ENCODE measurements at places on chromosomes 11 and 22.
A peak's percentile ranks its signal among the peaks of the same experiment; 100 is the strongest.

DNA sequence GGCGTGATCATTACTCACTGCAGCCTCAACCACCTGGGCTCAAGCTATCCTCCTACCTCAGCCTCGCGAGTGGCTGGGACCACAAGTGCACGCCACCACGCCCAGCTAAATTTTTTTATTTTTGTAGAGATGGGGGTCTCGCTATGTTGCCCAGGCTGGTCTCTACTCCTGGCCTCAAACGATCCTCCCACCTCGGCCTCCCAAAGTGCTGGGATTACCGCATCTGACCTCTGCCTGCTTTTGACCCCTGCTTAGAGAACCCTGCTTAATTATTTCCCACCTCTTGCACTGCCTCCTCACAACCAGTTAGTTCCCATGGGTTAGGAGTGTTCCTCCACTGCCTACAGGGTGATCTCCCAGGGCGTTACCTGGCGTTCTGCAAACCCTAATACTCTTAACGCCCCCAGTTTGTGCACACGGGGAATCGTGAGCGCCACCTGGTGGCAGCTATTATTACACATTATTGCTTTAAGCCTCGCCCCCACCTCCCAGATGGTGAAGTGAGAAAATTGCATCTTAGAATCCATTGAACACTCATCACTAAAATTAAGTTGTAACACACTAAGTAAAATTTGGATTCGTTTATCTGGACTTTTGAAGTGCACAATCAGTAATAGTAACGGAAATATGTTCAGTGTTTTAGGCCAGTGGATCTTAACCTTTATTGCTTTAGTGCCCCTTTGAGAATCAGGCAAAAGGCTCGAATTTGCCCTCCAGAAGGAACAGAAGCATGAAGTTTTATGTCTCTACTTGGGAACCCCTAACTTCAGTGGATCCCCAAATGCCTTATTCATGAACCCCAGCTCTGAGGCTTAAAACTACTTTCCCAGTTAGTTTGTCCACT lies 61.4 kb upstream of the ASPHD2 start:
- DNase-seq = peak; percentile 35

GRCh38 chr22:27925331-27925730 lies 6.3 kb upstream of the PITPNB start:
- no peak for DNase-seq

DNA sequence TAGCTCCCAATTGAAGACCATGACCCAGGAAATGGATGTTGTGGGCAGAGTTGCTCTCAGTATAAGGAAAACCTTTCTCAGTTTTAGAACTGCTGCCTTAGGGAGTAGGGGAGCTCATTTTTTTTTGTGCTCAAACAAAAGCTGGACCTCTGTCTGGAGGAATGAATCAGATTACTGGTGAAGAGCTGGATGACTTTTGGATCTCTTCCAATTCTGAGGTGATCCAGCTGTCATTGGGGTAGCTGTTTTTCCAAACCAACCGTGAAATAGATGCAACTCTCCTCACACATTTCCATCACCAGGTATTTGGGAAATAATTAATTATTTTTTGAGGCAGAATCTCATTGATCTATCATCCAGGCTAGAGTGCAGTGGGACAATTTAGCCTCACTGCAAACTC lies 251.3 kb upstream of the PLET1 start:
- no peak for DNase-seq

DNA sequence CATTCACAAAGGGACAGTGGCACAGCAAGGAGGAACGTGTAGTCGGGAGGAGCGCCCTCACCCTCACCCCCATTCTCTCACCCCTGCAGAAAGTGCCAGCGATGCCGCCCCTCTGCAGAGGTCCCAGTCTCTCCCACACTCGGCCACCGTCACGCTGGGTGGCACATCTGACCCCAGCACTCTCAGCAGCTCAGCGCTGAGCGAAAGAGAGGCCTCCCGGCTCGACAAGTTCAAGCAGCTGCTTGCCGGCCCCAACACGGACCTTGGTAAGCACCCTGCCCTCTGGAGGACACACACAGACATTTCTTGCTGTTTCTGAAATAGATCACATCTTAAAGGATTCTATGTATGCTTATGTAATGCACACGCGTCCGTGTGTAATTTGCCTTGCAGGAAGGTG lies 34.9 kb downstream of the TBC1D22A start:
- peak; percentile 31 for DNase-seq

GRCh38 chr22:17878941-17879340 lies 104.7 kb upstream of the BID start:
- DNase-seq = no peak

- DNase-seq = no peak
Observed at GRCh38 chr11:119305556-119306372, 11.2 kb downstream of the MCAM start.

DNA sequence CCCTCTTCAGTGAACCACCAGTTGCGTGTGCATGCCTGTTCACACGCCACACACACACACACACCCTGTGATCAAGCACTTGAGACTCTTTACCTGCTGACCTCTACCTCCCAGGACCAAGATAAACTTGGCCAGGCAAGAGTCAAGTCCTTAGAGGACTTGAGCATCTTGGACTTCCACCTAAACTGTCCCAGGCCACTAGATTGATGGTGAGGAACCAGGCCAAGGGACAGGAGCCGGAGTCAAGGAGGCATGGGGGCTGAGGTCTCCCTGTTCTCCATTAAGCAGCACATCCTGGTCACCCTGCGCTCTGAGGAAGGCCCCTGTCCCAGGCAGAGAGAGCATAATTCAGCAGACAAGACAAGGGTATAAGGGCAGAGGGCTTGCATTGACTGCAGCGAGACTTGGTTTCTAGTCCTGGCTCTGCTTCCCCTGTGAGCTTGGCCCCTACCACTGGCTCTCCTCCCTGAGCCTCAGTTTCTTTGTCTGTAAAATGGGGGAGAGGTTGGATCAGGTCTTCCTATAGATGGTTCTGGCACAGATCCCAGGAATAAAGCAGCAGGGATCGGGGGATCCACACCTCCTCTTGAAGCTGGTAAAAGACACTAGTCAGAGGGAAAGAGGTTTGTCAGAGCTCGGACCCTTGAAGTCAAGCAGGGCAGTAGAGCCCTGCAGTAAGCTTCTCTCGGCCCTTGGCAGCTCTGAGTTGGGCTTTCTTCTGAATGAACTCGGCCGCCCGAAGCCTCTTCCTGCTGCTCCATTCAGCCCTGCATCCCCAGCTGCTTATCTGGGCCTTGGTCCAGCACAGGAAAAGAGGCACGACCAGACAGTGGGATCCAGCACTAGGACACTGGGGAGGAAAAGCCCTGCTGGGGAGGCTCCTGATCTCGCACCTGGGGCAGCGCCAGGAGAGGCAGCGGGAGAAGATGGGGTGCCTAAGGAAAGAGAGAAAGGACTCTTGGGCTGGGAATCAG lies 2.0 kb downstream of the CREB3L1 start:
- DNase-seq = peak; percentile 93

DNA sequence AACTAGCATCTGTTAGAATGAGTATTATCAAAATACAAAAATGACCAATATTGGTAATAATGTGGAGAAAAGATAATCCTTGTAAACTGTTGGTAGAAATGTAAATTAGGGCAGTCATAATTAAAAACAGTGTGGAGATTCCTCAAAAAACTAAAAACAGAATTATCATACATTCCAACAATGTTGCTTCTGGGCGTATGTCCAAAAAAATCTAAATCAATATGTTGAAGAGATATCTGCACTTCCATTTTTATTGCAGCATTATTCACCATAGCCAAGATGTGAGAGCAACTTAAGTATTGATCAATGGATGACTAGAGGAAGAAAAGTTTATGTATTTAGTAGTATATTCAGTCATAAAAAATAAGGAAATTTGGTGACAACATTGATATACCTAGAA lies 59.8 kb upstream of the OR9G4 start:
- no peak for DNase-seq

GRCh38 chr11:110467556-110467955 lies 37.8 kb downstream of the FDX1 start:
- no peak for DNase-seq
